ENCODE measurements at places on chromosomes 5 and 9.

DNA sequence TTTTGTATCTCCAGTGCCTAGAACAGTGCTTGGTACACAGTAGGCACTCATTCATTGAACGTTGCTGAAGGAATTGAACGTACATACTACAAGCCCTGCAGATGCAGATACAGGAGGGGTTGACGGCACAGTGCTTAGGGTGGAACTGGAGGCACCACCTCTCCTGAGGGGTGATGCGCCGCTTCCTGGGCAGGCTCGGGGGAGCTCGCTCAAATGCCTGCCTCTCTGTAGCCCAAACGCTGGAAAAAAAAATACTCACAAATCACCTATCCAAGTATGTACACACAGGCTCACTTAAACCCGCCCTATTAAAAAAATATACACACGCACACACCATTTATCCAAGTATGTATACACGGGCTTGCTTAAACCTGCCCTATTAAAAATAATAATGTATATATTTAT is 536 bp upstream of the COMMD10 start:
- peak overlapping the region; percentile 96 for H3K4me3 ChIP-seq
- DNase-seq = peak; percentile 31
- H3K27me3 ChIP-seq = no peaks in the 10 kb centered on the region
- H3K4me1 ChIP-seq = peaks cover 33% of the 10 kb centered on the region

- no peak overlapping the region for H3K27ac ChIP-seq
- H3K4me3 ChIP-seq = no peak overlapping the region
- H3K4me1 ChIP-seq = no peaks in the 10 kb centered on the region
- no peak for DNase-seq
- no peaks in the 10 kb centered on the region for H3K36me3 ChIP-seq
Measured at GRCh38 chr5:163846512-163846911, 341.1 kb downstream of the MAT2B start.

DNA sequence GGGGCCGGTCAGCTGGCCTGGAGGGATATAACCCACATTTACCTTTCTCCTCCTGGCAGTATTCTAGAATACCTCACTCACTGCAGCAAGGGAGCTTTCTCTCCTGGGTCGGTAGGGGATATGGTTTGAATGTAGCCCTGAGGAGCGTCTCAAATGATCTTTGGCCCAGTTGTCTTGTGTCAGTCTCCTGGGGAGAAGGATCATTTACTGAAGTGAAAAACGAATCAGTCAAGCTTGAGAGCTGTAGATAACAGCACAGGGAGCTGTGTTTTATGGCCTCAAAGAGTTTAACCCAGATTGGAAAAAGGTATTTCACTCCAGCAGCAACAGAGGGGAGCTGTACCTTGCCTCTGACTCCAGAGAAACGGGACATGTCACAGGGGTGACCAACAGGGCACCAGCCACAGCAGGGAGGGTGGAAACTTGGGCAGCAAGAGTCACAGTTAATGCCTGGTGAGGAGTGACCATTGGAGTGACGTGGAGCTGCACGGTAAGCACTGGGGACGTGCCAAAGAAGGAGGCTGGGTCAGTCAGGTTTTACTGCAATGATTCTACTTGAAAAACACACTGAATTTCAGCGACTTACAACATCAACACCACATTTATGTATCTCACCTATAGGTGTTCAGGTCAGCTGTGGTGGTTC is 29.8 kb upstream of the ZFR start:
- H3K36me3 ChIP-seq = no peaks in the 10 kb centered on the region
- H3K27ac ChIP-seq = no peak overlapping the region
- H3K27me3 ChIP-seq = no peaks in the 10 kb centered on the region
- H3K4me3 ChIP-seq = no peak overlapping the region
- H3K4me1 ChIP-seq = no peaks in the 10 kb centered on the region

GRCh38 chr5:95283022-95283615 is 1.8 kb downstream of the MCTP1 start:
- no peak overlapping the region for H3K4me3 ChIP-seq
- H3K36me3 ChIP-seq = no peaks in the 10 kb centered on the region
- H3K27ac ChIP-seq = no peak overlapping the region
- H3K4me1 ChIP-seq = peaks cover 12% of the 10 kb centered on the region

GRCh38 chr9:114238891-114239875 is 83.7 kb upstream of the ORM1 start:
- no peak overlapping the region for H3K27ac ChIP-seq
- H3K4me3 ChIP-seq = no peak overlapping the region
- no peaks in the 10 kb centered on the region for H3K27me3 ChIP-seq
- DNase-seq = no peak
- H3K36me3 ChIP-seq = no peaks in the 10 kb centered on the region
- no peaks in the 10 kb centered on the region for H3K4me1 ChIP-seq

GRCh38 chr9:134407121-134407779 is 81.0 kb downstream of the RXRA start:
- DNase-seq = peak; percentile 79
- H3K27me3 ChIP-seq = no peaks in the 10 kb centered on the region
- H3K36me3 ChIP-seq = no peaks in the 10 kb centered on the region

DNA sequence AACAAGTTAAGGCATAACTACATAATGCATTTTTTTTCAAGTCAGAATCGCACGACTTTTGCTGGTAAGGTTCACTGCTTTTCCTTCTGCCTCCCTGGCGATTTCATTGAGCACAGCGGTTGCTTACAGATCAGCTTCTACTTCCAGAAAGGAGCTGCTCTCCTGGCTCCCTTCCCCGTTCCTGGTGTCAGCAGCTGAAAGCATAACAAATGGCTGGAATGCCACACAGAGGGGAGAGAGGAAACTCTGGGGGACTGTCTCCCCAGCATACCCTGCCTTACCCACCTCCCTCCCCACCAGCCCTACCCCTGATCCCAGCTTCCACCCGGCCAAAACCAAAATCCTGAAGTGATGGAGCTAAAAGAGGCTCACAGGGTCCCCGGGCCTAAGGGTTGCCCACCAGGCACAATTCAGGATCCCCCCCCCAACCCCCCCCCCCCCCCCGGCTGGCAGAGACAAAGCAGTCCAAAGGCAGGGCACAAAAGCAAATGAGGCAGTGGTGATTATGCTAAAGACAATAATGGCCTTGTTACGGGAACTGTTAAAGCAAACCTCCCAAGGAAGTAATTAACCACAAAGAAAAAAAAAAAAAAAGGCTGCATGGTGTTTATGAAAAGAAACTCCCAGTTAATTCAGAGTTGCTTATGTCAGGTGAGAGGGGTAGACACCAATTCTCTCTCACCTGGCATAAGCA is 126.1 kb upstream of the WWC1 start:
- no peak for DNase-seq
- H3K4me3 ChIP-seq = no peak overlapping the region
- H3K4me1 ChIP-seq = peaks cover 8% of the 10 kb centered on the region
- H3K27ac ChIP-seq = no peak overlapping the region

- no peak overlapping the region for H3K27ac ChIP-seq
- H3K36me3 ChIP-seq = no peaks in the 10 kb centered on the region
- H3K27me3 ChIP-seq = no peaks in the 10 kb centered on the region
- no peaks in the 10 kb centered on the region for H3K4me1 ChIP-seq
Measured at GRCh38 chr9:19642256-19642655, 146.6 kb downstream of the SLC24A2 start.

DNA sequence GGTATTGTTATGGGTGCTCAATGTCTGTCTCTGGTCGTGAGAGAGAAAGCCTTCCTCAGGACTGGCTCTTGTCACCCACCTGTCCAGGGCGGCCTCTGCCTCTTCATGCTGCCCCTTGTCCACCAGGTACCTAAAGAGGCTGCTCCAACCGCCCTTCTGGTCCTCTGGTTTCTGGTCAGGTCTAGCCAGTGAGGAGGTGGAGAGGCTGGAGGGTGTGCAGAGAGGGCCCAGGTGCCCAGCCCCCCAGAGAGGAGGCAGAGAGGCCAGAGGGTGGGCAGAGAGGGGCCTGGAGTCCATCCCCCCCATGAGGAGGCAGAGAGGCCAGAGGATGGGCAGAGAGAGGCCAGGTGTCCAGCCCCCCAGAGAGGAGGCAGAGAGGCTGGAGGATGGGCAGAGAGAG is 329.8 kb upstream of the IRX4 start:
- no peak for DNase-seq
- H3K36me3 ChIP-seq = no peaks in the 10 kb centered on the region
- no peaks in the 10 kb centered on the region for H3K4me1 ChIP-seq
- H3K27ac ChIP-seq = no peak overlapping the region
- H3K4me3 ChIP-seq = no peak overlapping the region

GRCh38 chr5:59843511-59844213 is 49.9 kb downstream of the PDE4D start:
- H3K27me3 ChIP-seq = no peaks in the 10 kb centered on the region
- no peak for DNase-seq
- no peaks in the 10 kb centered on the region for H3K36me3 ChIP-seq
- H3K4me1 ChIP-seq = no peaks in the 10 kb centered on the region
- no peak overlapping the region for H3K4me3 ChIP-seq

- peaks cover 6% of the 10 kb centered on the region for H3K4me1 ChIP-seq
- H3K4me3 ChIP-seq = no peak overlapping the region
- H3K27ac ChIP-seq = no peak overlapping the region
- DNase-seq = peak; percentile 36
Measured at GRCh38 chr5:37738057-37738691, 101.7 kb downstream of the GDNF start.

- peaks cover 11% of the 10 kb centered on the region for H3K36me3 ChIP-seq
- H3K27ac ChIP-seq = no peak overlapping the region
- H3K4me3 ChIP-seq = no peak overlapping the region
Measured at GRCh38 chr9:124899845-124900244, 37.9 kb downstream of the ARPC5L start.

GRCh38 chr5:79484731-79485130 is 29.2 kb downstream of the HOMER1 start:
- H3K27me3 ChIP-seq = no peaks in the 10 kb centered on the region
- no peak overlapping the region for H3K27ac ChIP-seq
- no peaks in the 10 kb centered on the region for H3K4me1 ChIP-seq
- no peaks in the 10 kb centered on the region for H3K36me3 ChIP-seq
- DNase-seq = no peak

DNA sequence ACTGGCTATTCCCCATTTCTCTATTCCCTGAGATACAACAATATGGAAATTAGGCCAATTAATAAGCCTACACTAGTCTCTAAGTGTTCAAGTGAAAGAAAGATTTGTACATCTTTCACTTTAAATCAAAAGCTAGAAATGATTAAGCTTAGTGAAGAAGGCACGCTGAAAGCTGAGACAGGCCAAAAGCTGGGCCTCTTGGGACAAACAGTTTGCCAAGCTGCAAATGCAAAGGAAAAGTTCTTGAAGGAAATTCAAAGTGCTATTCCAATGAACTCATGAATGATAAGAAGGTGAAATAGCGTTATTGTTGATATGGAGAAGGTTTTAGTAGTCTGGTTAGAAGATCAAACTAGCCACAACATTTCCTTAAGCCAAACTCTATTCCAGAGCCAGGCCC is 256.2 kb downstream of the ZSWIM6 start:
- no peak overlapping the region for H3K4me3 ChIP-seq
- DNase-seq = no peak
- peaks cover 4% of the 10 kb centered on the region for H3K27me3 ChIP-seq
- H3K27ac ChIP-seq = no peak overlapping the region
- no peaks in the 10 kb centered on the region for H3K36me3 ChIP-seq

- H3K36me3 ChIP-seq = no peaks in the 10 kb centered on the region
- H3K27ac ChIP-seq = no peak overlapping the region
- DNase-seq = no peak
- no peak overlapping the region for H3K4me3 ChIP-seq
Measured at GRCh38 chr9:111804636-111805035, 9.9 kb upstream of the SHOC1 start.

DNA sequence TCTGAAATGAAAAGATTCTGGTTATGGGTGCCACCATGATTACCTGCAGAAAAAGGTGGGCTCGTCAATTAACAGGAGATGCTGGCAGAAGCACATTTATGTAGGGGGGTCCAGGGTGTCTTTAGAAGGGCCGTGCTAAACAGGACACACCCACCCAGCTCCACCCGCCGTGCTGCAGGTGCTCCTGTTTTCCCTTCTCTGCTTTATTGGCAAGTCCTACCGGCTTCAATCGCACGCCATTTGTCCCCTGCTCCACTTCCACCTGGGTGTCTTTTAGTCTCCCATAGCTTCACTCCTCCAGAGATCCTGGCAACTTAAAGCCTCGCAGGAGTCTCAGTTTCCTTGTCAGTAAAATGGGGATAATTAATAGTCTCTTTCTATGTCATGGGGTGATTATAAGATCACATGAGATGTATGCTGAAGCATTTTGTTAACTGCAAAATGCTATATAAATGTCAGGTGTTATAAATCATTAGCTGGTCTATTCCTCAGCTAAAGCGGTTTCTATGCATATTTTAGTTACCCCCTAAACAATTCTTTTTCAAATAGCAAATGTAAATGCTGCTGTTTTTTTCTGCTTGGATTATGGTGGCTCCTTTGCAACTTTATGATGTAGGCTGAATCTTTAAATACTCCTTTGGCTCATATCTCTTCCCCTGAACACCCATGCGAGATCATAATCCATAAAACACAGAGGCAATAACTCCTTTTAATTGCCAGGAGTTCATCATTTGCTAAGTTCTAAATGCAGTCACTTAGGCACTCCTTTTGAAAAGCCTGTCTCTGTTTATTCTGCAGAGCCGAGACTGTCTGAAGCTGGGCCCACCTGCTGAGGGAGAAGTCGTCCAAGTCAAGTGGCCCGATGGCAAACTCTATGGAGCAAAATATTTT is 406.9 kb downstream of the KDM4C start:
- H3K4me1 ChIP-seq = no peaks in the 10 kb centered on the region
- no peak for DNase-seq
- no peak overlapping the region for H3K4me3 ChIP-seq
- H3K27ac ChIP-seq = no peak overlapping the region
- peaks cover 12% of the 10 kb centered on the region for H3K36me3 ChIP-seq

DNA sequence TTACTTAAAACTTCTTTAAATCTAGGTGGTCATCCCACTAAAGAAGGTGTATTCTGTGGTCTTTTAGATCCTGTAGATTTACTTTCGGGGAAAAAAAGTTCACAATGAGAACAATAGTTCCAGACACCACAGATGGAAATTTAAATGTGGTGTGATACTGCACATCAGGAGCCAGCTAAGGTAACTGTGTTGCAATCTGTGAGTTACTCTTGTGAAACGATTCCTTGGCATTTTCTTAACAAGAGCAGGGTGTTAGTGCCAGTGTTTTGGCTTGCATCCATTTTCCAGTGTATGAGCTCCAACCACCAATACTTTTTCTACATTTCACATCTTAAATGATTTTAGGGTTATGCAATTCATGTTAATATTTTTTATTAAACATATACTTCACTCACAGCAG is 674.5 kb downstream of the CETN3 start:
- H3K27me3 ChIP-seq = no peaks in the 10 kb centered on the region
- H3K4me3 ChIP-seq = no peak overlapping the region
- H3K27ac ChIP-seq = no peak overlapping the region
- DNase-seq = no peak
- no peaks in the 10 kb centered on the region for H3K36me3 ChIP-seq

- H3K27ac ChIP-seq = no peak overlapping the region
- H3K4me1 ChIP-seq = no peaks in the 10 kb centered on the region
- no peaks in the 10 kb centered on the region for H3K27me3 ChIP-seq
- no peak overlapping the region for H3K4me3 ChIP-seq
- DNase-seq = no peak
- no peaks in the 10 kb centered on the region for H3K36me3 ChIP-seq
Measured at GRCh38 chr5:176157656-176158055, 80.6 kb upstream of the SIMC1 start.

- H3K36me3 ChIP-seq = no peaks in the 10 kb centered on the region
- no peak overlapping the region for H3K27ac ChIP-seq
- H3K4me3 ChIP-seq = no peak overlapping the region
- no peak for DNase-seq
Measured at GRCh38 chr5:19928562-19929421, 59.2 kb downstream of the CDH18 start.

- no peaks in the 10 kb centered on the region for H3K4me1 ChIP-seq
- H3K4me3 ChIP-seq = no peak overlapping the region
- no peaks in the 10 kb centered on the region for H3K36me3 ChIP-seq
- no peak overlapping the region for H3K27ac ChIP-seq
- peaks cover 3% of the 10 kb centered on the region for H3K27me3 ChIP-seq
Measured at GRCh38 chr9:16866587-16866986, 3.9 kb downstream of the BNC2 start.
